Fibroblast of skin of left biceps (primary cell): ENCODE measurements at places on chromosomes 6 and 20.

GRCh38 chr6:107488875-107489635, 862 bp upstream of the SOBP start:
- DNase-seq = no peak

- DNase-seq = no peak
Observed at GRCh38 chr20:25127761-25128537, 46.0 kb upstream of the VSX1 start.

DNA sequence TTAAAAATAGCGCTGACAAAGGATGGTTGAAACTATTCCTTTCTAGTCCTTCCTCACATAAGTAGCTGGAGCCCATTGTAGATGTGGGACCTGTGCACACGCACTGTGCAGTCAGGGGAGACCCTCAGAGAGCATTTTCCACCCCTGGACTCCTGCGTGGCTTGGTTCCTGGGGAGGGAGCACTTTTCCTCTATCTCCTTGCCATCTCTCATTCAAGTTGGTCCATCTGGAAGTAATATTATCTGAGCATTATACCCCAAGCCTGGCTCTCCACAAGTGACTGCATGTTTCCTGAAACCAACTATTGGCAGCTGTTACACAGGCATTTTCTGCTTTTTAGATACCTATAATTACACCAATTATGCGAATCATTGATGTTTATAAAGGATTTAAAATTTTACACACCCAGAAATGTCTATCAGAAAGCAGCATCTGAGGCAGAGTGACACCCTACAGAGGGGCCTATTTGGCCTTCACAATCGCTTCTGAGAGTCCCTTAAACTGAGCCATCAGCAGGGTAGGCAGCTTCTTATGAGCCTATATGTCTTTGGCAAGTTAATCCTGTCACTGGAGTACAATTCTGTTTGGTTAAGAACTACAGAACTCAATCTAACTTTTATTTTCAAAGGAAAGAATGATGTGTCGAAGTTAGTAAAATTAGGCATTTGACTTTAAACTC, 18.7 kb downstream of the SOX4 start:
- DNase-seq = no peak

DNA sequence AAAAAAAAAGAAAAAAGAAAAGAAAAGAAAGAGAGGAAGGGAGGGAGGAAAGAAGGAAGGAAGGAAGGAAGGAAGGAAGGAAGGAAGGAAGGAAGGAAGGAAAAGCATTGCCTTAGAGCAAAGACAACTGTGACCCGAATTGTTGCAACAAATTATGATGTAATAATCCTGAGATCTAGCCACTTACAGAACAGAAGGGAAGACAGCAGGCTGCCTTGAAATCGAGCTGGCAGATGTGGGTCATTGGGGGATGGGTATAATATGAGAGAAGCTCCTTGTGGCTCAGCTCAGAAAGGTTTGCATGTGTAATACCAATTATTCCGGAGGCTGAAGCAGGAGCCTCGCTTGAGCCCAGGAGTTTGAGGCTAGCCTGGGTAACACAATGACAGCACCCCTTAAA, 208.1 kb upstream of the PROKR2 start:
- DNase-seq = no peak

GRCh38 chr20:36402708-36403107, 96.6 kb downstream of the DLGAP4 start:
- DNase-seq = no peak

DNA sequence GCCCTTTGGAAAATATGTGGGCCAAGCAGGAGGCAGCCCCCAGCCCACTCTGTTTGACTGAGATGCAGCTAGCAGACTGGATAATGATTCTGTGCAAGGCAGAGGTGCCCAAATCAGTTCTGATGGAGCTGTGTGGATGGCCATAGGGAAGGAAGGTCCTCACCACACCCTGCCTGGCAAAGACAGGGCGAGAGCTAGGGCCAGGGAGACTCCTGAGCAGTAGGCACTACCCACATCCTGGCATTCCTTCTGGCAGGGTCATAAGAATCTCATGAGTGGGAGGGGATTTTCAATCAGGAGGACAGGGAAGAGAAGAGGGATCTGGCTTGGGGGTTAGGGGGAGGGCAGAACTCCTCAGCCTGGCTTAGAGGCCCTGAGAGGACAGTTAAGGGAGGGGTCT, 18.6 kb upstream of the TREM2 start:
- DNase-seq = no peak

- DNase-seq = no peak
Observed at GRCh38 chr6:126541806-126542491, 202.0 kb downstream of the CENPW start.

DNA sequence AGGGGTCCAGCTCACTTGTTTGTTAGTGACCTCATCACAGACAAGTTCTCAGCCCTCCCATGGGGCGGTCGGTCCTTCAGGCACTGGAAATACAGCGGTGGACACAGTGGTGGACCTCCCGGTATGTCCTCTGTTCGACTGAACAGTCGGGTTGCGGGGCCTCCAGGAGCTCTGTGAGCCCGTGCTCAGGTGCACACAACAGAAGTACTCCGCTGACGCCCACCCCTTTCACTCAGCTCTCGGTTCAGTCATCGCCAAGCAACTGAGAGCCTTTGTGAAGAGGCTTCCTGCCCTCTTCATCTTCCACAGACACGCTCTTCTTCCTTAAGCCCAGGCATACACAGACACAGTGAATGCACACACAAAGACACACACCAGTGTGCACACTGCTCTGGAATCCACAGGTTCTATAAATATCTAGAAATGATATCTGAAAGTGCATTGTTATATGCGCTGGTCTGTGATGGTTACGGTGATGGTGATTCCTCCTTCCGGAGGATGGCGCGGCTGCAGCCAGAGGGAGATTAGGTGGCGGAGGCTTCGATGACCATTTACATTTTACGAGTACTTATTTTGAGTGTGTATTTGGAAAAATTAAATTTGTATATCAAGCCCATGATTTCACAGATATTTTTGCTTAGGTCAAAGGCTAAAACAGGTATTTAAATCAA, 46.8 kb upstream of the BHLHE23 start:
- DNase-seq = no peak

DNA sequence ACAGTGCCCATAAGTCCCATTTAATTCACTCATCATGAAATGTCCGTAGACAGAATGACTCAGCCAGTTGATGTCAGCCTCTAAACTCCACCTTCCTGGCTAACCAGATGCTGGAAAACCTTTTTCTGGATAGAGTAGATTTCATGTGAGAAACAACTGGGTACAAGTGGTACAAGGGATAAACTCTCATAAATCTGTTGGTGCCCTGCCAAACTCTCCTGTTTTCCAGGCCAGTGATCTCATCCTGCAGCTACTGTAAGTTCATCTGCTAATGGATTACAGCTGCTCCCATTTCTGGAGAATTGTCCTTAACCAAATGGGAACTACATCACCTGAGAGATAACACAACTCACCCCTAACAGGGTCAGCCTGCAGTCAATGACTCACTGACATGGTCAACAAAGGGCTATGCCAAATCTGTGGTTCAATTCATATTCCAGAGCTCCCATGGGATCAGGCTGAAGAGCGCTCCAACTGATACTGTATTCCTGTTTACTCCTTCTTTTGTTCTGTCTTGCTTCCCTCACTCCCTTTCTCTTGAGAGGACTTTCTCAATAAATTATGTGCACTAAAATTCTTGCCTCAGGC, 210.1 kb upstream of the HDDC2 start:
- DNase-seq = no peak

DNA sequence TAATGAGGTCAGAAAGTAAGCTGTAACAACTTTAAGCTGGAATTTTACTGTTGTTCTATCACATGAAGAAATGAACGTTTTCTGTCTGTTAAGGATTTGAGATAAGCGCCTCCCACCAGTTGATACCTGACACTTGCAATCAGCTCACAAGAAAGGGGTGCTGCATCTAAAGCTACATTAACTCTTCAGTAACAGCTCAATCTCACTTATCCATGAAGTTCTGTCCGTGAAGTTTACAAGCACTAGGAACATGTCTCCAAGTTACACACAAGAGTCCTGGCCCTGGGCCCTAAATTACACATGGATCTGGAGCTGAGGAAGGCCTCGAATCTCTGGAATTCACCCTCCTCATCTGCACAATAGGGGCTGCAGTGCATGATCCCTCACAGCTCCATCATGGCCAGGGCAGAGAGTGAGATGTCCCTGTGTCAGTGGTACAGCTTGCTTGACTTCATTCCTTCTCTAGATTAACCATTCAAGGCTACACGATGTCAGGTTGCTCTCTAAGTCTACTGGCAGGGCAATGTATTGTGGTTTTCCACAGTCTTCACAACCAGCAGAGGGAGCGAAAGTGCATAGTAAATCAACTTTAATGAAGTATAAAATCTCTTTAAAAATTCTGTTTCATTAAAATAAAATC, 182.4 kb upstream of the MCHR2 start:
- DNase-seq = peak; percentile 42

GRCh38 chr6:119612176-119612891, 262.8 kb upstream of the MAN1A1 start:
- no peak for DNase-seq

DNA sequence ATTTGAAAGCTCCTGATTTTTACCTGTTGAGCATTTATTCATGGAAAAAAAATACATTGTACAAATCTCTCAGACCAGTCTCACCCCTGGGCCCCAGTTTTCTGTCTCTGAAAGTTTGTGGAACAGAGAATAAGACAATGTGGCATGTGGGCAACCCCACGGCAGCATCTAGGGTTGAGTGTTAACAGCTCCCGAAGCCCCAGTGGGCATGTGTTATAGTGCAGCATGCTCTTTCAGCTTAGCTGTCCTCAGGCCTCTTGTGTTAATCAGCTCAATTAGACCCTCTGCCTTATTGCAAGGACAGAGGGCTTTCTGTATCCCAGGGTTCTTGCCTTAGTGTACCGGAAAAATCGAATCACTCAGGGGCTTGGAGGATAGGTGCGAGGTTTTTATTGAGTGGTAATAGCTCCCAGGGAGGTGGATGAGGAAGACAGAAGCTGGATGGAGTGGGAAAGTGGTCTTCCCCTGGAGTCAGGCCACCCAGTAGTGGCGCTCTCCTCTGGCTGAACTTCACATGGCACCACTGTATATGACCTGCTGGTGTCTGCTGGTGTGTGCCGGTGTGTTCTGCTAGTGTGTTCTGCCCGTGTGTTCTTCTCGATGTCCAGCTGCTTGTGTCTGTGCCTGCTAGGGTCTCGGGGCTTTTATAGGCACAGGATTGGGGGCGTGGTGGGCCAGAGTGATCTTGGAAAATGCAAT, 382.8 kb downstream of the EPM2A start:
- DNase-seq = no peak

GRCh38 chr6:119446609-119447008, 97.0 kb upstream of the MAN1A1 start:
- DNase-seq = peak; percentile 67

DNA sequence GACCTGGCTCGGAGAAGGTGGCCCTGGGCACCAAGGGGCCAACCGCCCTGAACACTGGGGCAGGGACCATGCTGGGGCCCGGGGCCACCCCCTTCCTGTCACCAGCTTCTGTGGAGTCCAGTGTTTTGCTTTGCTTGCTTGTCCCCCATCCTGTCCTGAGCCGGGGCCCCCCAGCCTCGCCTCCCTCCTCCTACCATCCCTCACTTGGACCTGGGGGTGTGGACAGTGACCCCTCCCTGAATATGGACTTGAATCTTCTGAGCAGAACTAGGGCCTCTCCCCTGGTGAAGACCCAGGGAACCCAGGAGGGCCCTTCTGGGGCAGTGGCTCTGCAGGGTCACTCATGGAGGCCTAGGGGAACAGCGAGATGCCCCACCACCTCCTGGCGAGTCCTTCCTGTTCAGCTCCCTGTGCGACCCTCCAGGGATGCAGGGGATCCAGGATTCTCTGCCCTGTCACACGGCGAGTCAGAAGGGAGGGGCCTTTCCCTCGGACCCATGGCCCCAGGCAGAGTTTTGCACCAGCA, 41.6 kb downstream of the VSTM2L start:
- DNase-seq = no peak

DNA sequence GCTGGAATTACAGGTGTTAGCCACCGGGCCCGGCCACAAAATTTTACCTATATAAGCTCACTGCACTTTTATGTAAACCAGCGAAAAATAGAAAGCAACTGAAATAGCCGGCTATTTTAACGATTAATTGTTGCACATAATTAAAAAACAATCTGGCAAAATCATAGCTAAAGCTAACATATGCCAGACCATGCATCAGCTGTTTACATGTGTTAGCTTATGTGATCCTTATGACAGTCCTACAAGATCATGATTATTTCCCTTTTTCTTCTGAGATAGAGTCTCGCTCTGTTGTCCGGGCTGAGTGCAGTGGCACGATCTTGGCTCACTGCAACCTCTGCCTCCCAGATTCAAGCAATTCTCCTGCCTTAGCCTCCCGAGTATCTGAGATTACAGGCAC, 157.0 kb downstream of the ZFP64 start:
- DNase-seq = no peak

DNA sequence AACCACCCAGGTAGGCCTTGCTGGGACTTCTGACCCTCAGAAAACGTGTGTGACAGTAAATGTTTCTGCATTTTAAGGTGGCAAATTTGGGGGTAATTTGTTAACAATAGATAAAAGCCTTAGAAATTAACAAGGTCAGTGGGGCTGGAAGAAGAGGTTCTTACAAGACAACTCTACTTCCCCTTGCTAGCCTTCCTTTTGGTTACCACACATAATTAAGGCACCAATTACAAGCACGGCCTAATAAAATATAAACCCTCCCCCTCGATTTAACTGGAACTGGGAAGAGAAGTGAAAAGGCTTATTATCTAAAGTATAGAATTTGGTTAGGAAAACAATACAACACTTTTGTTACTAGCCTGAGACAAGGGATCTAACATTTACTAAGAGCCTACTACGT, 38.8 kb downstream of the ELOVL5 start:
- no peak for DNase-seq

DNA sequence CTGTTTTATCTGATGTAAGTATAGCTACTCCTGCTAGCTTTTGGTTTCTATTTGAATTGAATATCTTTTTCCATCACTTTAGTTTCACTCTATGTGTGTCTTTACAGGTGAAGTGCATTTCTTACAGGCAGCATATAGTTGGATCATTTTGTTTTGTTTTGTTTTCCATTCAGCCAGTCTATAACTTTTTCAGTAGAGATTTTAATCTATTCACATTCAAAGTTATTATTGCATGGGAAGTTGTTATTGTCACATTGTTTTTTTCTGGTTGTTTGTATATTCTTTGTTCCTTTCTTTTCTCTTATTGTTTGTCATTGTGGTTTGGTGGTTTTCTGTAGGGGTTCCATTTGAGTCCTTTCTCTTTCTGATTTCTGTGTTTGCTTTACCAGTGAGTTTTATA, 151.2 kb downstream of the PDE10A start:
- DNase-seq = no peak

- peak; percentile 68 for DNase-seq
Observed at GRCh38 chr6:81451787-81452186, 300.7 kb downstream of the TENT5A start.
